ENCODE measurements at places on chromosomes 4 and X. TPM values are rescaled to one million over a fixed set of nuclear protein-coding genes. Genes with fewer than 3 reads are reported as not detected.

HPGD gene
- polyA plus RNA-seq, result 5.7 TPM

OPHN1 gene
- 16.3 TPM for polyA plus RNA-seq

DNA sequence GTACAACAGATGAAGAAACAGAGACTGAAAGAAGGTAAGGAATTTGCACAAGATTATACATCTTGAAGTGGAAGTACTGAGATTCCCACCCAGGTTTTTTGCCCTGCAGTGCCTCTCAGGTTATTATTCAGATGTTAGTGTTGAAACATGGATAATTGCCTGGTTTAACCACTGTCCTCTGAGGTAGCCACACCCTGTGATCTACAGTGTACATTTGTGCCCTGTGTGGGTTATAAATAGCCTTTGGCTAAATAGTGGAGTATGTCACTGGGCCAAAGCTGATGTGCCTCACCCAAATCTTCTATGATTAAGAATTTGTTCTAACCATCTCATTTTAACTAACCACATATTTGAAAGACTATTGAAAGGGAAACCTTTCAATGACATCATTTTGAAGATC is 5.4 kb upstream of the ASB5 start:
- no peak for DNase-seq

FGFBP1 gene
- polyA plus RNA-seq, result not detected

MAGEA4 gene
- polyA plus RNA-seq, result not detected

- DNase-seq, result no peak
These were observed 22.7 kb downstream of the CXCL1 start for GRCh38 chr4:73891739-73892405.

LANCL3 gene
- 0.40 TPM for polyA plus RNA-seq

GRCh38 chrX:74684466-74684865 is 70.0 kb upstream of the RLIM start:
- DNase-seq, result no peak

DNA sequence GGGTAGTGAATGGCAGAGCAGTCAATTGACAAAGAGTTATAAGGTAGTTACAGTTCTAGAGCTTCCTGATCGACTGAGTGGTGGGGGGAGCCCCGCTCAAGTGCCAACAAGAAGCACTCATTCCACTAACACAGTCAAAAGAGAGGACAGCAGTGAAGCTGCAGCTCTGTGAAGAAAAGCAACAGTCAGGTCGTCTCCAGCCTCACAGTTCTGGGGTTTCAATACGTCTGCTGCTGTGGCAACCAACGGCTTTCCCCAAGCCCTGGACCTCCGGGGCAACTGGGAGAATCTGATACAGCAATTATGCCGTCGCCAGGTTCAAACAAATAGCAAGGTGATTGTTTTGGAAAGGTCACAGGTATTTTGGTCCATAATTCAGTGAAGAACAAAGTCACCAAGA is 30.8 kb downstream of the GPM6B start:
- no peak for DNase-seq

DNA sequence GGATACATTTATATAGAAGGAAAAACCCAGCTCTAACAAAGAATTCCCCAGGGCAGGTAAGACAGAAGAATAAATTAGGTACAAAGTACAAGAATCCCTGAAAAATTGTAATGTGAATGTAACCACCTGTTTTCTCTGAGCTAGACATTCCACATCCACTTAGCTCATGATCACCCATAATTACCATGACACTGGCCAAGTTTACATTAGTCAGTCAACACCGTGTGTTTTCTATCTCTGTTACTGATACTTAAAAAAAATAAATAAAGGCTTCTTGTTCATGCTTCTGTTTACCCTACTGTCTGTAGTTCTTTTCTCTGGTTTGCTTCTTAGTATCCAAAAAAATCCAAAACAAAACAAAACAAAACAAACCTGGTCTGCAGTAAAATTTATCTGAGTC is 66.0 kb downstream of the CBLL2 start:
- no peak for DNase-seq

DNA sequence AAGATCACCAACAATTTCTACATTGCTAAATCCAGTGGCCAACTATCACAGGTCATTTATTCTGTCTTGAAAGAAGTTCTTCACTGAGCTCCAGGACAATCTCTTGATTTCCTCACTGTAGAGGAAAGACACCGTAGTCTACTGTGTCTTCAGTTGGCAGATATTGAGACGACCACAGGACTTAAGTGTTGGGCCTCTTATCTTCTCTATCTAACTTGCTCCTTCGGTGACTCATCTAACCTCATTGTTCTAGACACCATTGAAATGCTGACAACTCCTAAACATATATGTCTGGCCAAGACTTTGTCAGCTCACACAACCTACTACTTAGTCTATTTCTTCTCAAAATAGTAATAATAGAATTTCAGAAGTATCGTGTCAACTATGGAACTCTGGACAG is 425.8 kb downstream of the ARAP2 start:
- DNase-seq, result no peak

DNA sequence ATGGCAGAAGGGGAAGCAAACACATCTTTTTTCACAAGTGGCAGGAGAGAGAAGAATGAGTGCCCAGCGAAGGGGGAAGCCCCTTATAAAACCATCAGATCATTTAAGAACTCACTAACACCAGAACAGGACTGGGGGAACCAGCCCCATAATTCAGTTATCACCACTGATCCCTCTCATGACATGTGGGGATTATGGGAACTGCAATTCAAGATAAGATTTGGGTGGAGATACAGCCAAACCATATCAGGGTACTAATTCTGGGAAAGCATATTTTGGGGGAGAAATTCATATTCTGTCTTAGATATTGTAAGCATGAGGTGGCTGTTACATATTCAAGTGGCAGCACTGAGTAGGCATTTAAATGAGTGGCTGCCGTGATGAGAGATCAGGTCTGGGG is 87.8 kb downstream of the RAPGEF2 start:
- DNase-seq, result no peak

- DNase-seq, result no peak
These were observed 878.5 kb downstream of the PCDH7 start for GRCh38 chr4:31598639-31599038.

DNA sequence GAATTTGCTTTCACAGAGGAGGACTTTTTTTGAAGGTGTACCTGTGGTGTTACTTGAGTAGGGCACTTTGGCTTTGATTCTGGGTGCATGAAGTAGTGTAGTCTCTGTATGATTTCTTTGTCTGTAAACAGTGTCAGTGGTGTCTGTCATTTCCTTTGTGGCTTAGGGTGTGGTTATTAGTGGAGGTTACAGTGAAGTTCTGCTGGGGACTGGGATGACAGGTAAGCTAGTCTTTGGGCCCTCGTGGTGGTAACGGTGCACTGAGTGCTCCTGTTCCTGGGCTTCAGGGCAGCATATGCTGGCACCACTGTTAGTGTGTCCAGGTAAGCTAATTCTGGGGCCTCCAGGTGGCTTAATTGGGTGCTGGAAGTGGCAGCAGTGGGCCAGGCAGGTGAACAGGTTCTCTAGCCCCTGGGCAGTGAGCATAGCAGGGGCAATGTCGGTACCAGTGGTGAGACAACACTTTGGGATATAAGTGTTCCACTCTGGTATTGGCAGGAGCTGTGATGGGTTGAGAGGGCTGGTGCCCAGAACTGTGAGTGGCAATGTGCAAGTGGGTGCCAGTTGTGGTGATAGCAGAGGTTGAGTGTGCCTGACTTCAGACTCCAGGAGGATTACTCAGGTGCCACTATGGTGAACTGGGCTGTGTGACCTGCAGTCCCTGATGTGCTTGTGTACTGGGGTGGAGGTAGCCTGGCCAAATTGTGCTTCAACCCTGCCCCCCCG is 26.0 kb upstream of the VSIG1 start:
- DNase-seq, result no peak

DNA sequence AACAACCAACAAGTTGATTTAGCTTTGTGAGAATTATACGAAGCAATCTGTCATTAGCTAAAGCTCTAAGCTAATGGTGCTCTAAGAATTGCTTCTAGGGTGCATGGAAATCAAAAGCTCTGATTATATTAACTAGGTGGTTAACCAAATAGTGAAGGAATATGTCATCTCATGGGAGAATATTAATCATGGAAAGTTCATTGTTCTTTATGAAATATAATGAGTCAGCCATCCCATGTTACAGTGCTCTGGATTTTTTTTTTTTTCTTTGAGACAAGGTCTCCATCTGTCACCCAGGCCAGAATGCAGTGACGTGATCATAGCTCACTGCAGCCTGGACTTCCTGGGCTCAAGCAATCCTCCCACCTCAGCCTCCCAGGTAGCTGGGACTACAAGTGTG is 10.5 kb downstream of the DCAF8L2 start:
- no peak for DNase-seq

- DNase-seq, result no peak
These were observed 44.2 kb downstream of the ABHD18 start for GRCh38 chr4:128009428-128009827.

GAGE13 gene
- polyA plus RNA-seq, result not detected

CT45A5 gene
- polyA plus RNA-seq, result 0.89 TPM

Measured in forelimb muscle (tissue), 1 donor.